Activated CD8-positive, alpha-beta T cell treated with anti-CD3 and anti-CD28 coated beads for 36 hours (primary cell): ENCODE measurements at places on chromosomes 13 and 19. TPM values are rescaled to one million over a fixed set of nuclear protein-coding genes. Genes with fewer than 3 reads are reported as not detected.
A peak's percentile ranks its signal among the peaks of the same experiment; 100 is the strongest.

Gene KLK14
- total RNA-seq: 0.43 TPM

Gene PLPP2
- 0.36 TPM for total RNA-seq

Gene RNASEH2A
- 44.1 TPM for total RNA-seq

Gene SERPINE3
- not detected for total RNA-seq

Gene ZNF66
- 9.3 TPM for total RNA-seq

Gene CBY2
- not detected for total RNA-seq

Gene ZNF579
- total RNA-seq: 7.2 TPM

Gene MAST1
- 2.4 TPM for total RNA-seq

- H3K27ac ChIP-seq: peak overlapping the region; percentile 69
- no peak overlapping the region for H3K4me3 ChIP-seq
- no peaks in the 10 kb centered on the region for H3K27me3 ChIP-seq
- peaks cover 29% of the 10 kb centered on the region for H3K4me1 ChIP-seq
- peak; percentile 78 for DNase-seq
Observed at GRCh38 chr19:16066611-16067104, 9.6 kb upstream of the TPM4 start.

GRCh38 chr19:18484992-18485391 lies 36.9 kb downstream of the ELL start:
- peak overlapping the region; percentile 58 for H3K27ac ChIP-seq
- peaks cover 70% of the 10 kb centered on the region for H3K4me1 ChIP-seq
- peaks cover 3% of the 10 kb centered on the region for H3K36me3 ChIP-seq
- DNase-seq: no peak

GRCh38 chr13:72120632-72121031 lies 253.6 kb upstream of the DACH1 start:
- no peak overlapping the region for H3K4me3 ChIP-seq
- DNase-seq: no peak
- no peak overlapping the region for H3K27ac ChIP-seq
- H3K4me1 ChIP-seq: no peaks in the 10 kb centered on the region
- no peaks in the 10 kb centered on the region for H3K27me3 ChIP-seq

- H3K4me3 ChIP-seq: no peak overlapping the region
- no peak overlapping the region for H3K27ac ChIP-seq
- DNase-seq: peak; percentile 71
- peaks cover 1% of the 10 kb centered on the region for H3K36me3 ChIP-seq
- H3K4me1 ChIP-seq: peaks cover 9% of the 10 kb centered on the region
- no peaks in the 10 kb centered on the region for H3K27me3 ChIP-seq
Observed at GRCh38 chr13:50801087-50801931, 42.2 kb downstream of the DLEU7 start.

DNA sequence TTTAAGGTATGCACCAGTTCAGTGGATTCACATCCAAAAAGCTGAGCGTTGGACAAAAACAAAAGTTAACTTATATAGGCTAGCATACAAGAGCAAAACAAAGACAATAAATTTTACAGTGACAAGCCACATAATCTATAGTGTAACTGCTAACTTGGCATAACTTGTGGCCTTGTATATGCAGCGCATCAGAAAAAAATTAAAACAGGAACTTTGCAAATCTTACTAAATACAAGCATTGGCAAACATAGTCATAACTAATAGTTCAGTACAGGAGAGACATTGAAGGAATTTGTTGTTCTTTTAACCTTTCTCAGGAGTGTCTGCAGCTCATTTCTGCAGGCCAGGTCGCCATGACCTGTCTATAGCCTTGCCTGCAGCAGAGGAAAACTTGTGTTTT lies 54.6 kb downstream of the OR10H4 start:
- peaks cover 25% of the 10 kb centered on the region for H3K4me1 ChIP-seq
- DNase-seq: no peak
- H3K4me3 ChIP-seq: no peak overlapping the region
- no peaks in the 10 kb centered on the region for H3K36me3 ChIP-seq
- no peak overlapping the region for H3K27ac ChIP-seq
- H3K27me3 ChIP-seq: no peaks in the 10 kb centered on the region

GRCh38 chr13:49444524-49445395 lies 686 bp downstream of the SETDB2 start:
- peak; percentile 63 for DNase-seq
- H3K4me1 ChIP-seq: peaks cover 48% of the 10 kb centered on the region
- H3K27ac ChIP-seq: peak overlapping the region; percentile 95
- H3K36me3 ChIP-seq: peaks cover 14% of the 10 kb centered on the region

- peak; percentile 91 for DNase-seq
- peak overlapping the region; percentile 92 for H3K27ac ChIP-seq
- peaks cover 23% of the 10 kb centered on the region for H3K36me3 ChIP-seq
- H3K4me3 ChIP-seq: peak overlapping the region; percentile 89
- H3K4me1 ChIP-seq: peaks cover 30% of the 10 kb centered on the region
- H3K27me3 ChIP-seq: no peaks in the 10 kb centered on the region
Observed at GRCh38 chr19:49475995-49476880, 2.2 kb downstream of the FLT3LG start.

DNA sequence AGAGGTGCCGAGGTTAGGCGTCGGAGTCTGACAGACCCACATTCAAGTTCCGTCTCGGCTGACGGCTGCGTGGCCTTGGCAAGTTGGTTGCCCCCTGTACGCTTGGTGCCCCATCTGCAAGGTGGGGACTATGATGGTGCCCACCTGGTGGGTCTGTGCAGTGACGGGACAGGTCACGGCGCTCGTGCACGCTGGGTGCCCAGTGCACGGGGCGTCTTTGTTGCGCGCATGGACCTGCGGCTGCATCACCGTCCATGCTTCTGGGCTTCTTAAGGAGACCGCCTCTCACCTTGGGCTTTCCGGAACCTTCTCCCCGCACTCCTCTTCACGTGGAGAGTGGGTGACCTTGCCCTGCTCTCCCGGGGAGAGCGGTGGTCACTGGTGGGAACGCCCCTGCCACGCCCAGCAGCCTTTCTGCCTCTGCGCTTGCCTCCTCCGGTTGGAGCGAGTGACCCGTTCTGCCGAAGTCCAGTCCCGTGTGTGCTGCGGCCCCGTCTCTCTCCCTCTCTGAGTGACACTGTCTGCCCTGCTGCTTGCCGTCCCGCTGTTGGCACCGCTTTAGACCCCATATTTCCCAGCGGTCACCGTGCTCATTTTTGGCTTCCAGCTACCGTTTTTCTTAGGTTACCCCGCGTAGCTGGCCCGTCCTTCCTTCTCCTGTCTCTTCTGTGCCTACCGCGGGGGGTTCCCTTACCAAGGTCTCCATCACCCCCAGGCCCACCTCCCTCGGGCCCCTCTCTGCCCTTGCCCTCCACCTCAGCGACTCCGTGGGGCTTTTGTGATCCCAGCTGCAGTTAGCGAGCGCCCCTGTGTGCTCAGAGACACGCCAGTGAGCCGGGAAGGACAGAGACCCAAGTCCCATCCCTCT lies 6.4 kb downstream of the ATP11A start:
- H3K27me3 ChIP-seq: no peaks in the 10 kb centered on the region
- peaks cover 39% of the 10 kb centered on the region for H3K4me1 ChIP-seq
- no peak overlapping the region for H3K4me3 ChIP-seq
- no peak for DNase-seq

- H3K27me3 ChIP-seq: peaks cover 18% of the 10 kb centered on the region
- no peaks in the 10 kb centered on the region for H3K4me1 ChIP-seq
- H3K27ac ChIP-seq: no peak overlapping the region
Observed at GRCh38 chr13:34926508-34926907, 15.6 kb upstream of the NBEA start.

GRCh38 chr13:25717666-25718197 lies 334.1 kb downstream of the SHISA2 start:
- no peaks in the 10 kb centered on the region for H3K4me1 ChIP-seq
- peaks cover 9% of the 10 kb centered on the region for H3K27me3 ChIP-seq
- no peaks in the 10 kb centered on the region for H3K36me3 ChIP-seq
- no peak overlapping the region for H3K27ac ChIP-seq
- DNase-seq: no peak
- H3K4me3 ChIP-seq: no peak overlapping the region

GRCh38 chr13:106464076-106464475 lies 71.4 kb downstream of the EFNB2 start:
- no peak overlapping the region for H3K27ac ChIP-seq
- peaks cover 5% of the 10 kb centered on the region for H3K27me3 ChIP-seq
- no peak overlapping the region for H3K4me3 ChIP-seq
- DNase-seq: no peak

- no peaks in the 10 kb centered on the region for H3K36me3 ChIP-seq
- H3K27me3 ChIP-seq: no peaks in the 10 kb centered on the region
- DNase-seq: no peak
- H3K4me3 ChIP-seq: no peak overlapping the region
Observed at GRCh38 chr13:92054389-92054788, 656.0 kb downstream of the GPC5 start.

DNA sequence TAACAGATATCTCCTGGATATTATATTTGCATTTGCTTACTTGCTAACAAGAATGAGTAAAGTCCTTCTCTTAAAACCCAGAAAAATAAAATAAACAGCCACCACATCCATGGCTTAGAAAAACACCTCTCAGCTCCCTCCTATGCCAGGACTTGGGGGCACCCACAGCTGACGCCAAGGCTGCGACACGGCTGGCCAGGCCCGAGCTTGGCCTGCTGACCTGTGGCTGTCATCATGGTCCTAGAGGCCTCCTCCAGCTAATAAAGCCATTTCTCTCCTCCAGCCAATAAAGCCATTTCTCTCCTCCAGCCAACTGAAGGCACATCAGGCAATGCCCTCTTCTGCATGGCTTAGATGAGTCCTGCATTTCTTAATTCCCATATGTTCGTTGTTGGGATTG lies 20.9 kb downstream of the C19orf12 start:
- no peak overlapping the region for H3K4me3 ChIP-seq
- no peak overlapping the region for H3K27ac ChIP-seq
- DNase-seq: no peak
- H3K27me3 ChIP-seq: no peaks in the 10 kb centered on the region
- peaks cover 5% of the 10 kb centered on the region for H3K36me3 ChIP-seq

GRCh38 chr19:32404933-32405430 lies 588 bp upstream of the DPY19L3 start:
- H3K36me3 ChIP-seq: peaks cover 15% of the 10 kb centered on the region
- H3K4me3 ChIP-seq: peak overlapping the region; percentile 83
- H3K4me1 ChIP-seq: peaks cover 21% of the 10 kb centered on the region
- peak overlapping the region; percentile 88 for H3K27ac ChIP-seq
- no peaks in the 10 kb centered on the region for H3K27me3 ChIP-seq
